NCI-H510A (cell line): ENCODE measurements at places on chromosomes 5 and 9.

DNA sequence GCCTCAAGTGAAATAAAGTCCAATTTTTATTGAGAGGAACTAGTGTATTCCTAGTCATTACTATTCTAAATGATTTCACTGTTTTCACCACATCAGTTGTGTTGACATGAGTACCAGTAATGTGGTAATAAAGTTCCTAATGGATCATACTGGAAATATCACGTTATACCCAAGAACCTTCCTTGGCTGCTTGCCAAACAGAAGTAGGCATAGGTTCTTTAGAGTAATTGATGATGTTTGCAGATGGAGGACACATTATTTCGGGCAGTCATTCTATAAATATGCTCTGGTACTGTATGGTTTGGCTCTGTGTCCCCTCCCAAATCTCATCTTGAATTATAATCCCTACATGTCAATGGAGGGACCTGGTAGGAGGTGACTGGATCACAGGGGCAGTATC lies 15.1 kb downstream of the SNCAIP start:
- no peak for DNase-seq

DNA sequence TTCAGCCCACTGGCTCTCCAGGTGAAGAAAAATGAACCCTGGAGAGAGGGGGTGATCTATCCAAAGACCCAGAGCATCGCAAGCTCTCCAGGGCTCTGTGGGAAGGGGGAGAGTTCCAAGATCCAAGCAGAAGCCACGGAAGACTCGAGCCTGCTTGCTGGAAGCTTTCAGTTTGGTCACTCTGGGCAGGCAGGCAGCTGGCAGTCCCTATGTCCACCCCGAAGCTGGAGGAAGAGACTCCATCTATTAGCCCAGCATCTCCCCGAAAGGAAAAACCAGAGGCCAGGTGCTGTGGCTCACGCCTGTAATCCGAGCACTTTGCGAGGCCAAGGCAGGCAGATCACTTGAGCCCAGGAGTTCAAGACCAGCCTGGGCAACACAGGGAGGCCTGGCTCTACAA lies 10.7 kb upstream of the SPARC start:
- DNase-seq, result no peak

DNA sequence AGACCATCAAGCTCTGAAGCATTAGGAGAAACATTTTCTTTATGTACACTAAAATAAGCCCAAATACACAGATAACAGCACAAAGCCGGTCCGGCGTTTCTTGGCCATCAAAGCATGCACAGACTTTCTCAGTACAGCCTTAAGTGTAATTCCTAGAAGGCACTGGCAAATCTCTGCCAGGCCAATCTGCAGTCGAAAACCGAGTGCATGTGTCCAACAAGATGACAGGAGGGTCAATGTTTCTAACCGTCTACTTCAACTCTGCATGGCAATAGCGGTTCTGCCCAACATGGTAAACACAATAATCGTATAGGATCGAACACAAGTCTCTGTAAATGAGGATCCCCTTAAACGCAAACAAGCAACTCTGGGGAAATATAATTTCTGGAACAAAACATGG lies 1.1 kb downstream of the ARL15 start:
- DNase-seq, result no peak

DNA sequence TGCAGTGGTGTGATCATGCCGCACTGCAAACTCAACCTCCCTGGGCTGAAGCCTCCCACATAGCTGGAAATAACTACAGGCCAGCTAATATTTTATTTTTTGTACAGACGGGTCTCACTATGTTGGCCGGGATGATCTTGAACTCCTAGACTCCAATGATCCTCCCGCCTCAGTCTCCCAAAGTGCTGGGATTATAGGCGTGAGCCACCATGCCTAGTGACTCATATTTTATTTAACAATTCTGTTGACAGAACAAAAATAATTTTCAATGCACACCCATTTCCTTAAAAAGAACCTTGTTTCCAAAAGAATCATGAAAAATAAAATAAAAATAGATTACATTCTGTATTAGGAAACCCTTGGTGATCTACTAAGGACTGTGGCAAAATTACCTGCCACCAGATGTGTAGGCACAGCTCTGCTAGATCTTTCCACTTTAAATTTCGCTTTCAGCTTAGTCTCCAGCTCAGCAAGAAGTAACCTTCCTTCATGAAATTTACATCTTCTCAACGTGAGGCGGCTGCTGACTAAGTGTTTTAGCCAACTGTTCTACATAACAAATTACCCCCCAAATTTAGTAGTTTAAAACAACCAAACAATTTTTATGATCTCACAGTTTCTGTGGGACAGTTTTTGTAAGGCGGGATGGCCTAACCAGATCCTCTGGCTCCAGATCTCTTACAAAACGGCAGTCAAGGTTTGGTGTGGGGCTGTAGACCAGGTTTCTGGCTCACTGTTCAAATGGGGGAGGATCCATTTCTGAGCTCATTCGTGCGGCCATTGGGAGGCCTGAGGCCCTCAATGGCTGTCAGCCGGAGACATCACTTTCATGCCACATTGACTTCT lies 32.6 kb upstream of the GOLPH3 start:
- no peak for DNase-seq

DNA sequence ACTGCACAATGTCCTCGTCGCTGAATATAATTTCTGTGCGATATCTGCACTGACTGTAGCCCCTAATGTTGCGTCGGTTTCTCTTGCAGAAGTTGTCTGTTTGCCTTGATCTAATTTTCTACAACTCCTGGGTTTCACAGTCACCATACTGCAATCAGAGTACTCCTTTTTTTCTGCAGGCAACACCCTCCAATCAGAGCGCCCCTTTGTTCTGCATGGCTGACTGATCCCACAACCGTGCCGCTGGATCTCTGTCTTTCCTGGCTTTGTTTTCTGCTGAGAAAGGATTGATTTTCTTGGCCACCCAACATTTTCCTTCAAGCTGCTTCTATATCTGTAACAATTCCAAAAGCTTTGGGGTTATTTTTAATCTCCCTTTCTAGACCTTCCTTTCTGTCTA lies 182.2 kb upstream of the SMARCA2 start:
- no peak for DNase-seq

GRCh38 chr5:35041261-35041660 lies 6.5 kb downstream of the AGXT2 start:
- no peak for DNase-seq

DNA sequence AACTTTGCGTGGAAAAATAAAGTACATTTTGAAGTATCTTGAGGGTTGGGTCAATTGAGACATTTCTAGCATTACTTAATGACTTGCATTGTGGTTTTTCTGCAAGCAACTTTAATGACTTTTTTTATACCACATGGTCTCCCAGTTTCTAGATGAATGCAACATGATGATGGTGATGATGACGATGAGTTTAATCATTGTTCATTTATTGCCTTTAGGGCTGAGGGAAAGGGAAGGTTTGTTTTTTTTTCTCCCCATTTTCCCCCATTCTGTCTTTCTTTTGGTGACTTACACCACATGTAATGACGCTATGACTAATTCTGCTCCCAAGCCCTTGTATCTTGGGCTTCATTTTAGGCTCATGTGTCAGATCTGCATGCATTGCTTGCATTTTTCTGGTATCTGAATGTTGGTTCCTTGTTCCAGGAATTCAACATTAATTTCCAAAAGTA lies 57.7 kb upstream of the NXNL2 start:
- DNase-seq, result no peak

- DNase-seq, result no peak
These were observed 15.4 kb downstream of the FBXL17 start for GRCh38 chr5:108366500-108366899.

DNA sequence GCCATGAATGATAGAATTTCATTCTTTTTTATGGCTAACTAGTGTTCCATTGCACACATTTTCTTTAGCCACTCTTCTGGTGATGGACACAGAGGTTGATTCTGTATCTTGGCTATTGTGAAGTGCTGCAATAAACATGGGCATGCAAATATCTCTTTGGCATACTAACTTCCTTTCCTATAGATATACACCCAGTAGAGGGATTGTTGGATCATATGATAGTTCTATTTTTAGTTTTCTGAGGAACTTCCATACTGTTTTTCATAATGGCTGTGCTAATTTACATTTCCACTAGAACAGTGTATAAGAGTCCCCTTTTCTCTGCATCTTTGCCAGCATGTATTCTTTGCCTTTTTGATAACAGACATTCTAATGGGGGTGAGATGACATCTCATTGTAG lies 50.4 kb upstream of the CDK5RAP2 start:
- DNase-seq, result no peak
